ENCODE measurements at places on chromosomes 7 and 10.

- DNase-seq, result no peak
Measured at GRCh38 chr7:63045575-63045974, 953.1 kb upstream of the ZNF722 start.

GRCh38 chr10:71927776-71928592 lies 36.2 kb upstream of the CHST3 start:
- no peak for DNase-seq

DNA sequence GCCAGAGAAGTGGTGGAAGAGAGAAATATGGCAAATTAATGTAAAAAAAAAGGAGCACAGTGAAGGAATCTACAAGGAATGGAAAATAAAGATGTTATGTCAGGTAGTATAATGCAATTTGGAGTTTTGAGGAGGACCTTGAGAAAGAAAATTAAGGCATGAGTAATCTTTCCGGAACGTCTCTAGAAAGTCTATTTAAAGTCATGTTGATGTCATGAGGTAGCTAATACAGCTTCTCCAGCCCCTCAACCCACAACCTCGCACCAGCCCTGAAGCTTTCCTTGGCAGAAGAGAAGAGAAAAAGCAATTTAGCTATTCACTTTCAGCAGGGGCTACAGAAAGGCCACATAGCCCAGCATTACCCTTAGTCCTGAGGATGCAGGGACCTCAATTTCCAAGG lies 22.5 kb downstream of the TRDMT1 start:
- DNase-seq, result no peak

GRCh38 chr10:114704679-114705078 lies 46.6 kb upstream of the ABLIM1 start:
- DNase-seq, result no peak

DNA sequence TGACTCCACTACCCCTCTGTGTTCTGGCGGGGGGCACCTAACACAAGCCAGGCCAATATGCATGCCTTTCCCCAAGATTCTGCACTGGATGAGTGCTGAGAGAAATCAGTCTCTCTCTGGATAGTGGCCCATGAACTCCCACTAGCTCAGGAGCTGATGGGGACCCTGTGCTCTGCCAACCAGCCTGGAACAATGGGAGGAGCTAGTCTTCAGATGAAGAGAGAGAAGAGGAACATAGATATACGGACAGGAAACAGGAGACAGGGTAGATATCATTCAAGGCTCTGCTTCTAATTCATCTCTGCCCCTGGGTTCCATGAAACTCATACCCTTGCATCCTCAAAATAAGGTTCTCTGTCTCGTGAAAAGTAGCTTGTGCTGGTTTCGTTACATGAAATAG lies 27.9 kb upstream of the PLXNA4 start:
- DNase-seq, result no peak

DNA sequence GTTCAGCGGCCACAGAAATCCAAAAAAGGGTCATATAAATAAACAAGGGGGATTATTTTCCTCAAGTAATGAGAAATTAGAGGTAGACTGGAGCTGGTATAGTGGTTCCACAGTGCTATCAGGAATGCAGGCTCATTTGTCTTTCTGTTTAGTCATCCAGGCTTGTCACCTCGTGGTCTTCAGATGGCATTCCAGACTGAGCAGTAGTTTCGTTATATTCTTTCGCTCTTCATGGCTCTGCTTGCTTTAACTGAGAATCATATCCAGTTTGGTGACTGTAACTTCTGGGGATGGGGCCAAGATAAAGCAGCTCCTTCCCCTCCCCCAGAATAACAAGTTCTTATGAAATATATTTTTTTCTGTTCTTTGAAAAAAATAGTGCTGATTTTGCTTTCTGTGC lies 9.5 kb downstream of the ANKIB1 start:
- no peak for DNase-seq

Measured in stimulated activated CD4-positive, alpha-beta T cell treated with anti-CD3 and anti-CD28 coated beads, Interleukin-4, amount 100 ng/mL, for 4 hours (primary cell).